ENCODE measurements at places on chromosomes 3 and 15.
A peak's percentile ranks its signal among the peaks of the same experiment; 100 is the strongest.

GRCh38 chr15:93168910-93169309, 79.9 kb upstream of the RGMA start:
- no peak for DNase-seq

DNA sequence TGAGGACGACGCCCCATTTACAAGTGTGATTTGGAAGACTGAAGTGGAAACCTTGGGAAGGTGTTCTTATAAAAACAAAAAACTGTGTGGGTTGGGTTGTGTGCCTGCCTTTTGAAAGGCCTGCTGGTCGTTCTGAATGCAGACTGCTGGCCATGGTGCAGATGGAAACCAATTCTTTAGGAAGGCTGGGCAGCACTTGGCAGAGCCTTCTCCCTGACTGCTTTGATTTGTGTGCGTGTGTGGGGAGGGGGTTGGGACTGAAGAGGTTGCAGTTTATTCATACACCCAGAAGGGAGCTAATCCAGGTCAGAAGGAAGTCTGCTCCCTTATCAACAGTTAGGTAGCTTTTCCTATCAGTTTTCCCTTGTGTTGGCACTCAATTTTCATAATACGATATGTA, 288.7 kb downstream of the SOX2 start:
- DNase-seq, result no peak

GRCh38 chr3:23656199-23656598, 149.6 kb upstream of the UBE2E1 start:
- no peak for DNase-seq

DNA sequence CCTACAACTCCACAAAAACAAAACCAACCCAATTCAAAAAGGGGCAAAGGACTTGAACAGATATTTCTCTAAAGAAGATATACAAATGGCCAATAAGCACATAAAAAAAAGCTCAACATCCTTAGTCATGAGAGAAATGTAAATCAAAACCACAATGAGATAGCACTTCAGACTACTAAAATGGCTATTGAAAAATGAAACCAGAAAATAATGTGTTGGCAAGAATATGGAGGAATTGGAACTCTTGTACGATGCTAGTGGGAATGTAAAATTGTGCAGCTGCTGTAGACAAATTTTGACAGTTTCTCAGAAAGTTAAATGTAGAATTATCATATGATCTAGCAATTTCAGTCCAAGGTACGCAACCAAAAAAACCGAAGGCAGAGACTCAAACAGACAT, 29.0 kb downstream of the KY start:
- no peak for DNase-seq

DNA sequence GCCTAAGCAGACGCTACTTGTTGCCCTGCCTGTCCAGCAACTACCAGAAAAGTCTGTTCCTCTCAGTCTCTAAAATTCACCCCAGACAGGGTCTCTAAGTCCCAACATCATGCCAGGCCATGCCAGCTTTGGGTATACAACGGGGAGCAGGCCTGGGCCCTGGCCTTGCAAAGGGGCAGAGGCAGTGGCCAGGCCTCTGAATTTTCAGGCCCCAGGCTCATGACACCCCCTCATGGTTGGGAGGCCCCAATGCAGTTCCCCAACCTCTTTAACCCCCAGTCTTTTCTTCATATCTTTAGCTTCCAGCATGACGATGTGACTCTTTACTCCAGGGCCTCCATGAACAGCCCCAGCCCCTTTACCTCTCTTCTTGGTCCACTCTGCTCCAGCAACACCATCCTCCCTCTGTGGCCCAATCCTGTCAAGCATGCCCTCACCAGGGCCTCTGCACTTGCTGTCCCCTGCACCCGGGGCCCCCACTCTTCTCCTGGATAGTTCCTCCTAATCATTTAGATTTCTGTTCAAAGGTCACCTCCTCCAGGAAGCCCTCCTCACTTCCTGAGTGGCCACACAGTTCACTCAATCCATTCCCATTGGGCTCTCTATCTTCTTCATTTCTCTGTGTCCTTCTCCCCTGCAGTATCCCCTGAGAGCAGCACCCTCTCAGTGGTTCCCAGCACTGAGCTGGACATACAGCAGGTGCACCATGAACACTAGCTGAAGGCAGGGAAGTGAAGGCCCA, 4.8 kb downstream of the IQSEC1 start:
- no peak for DNase-seq

- peak; percentile 69 for DNase-seq
These were observed 126.4 kb downstream of the GREM1 start for GRCh38 chr15:32844118-32844711.

GRCh38 chr3:160842021-160843005, 86.3 kb downstream of the PPM1L start:
- DNase-seq, result no peak

- DNase-seq, result no peak
These were observed 74.8 kb upstream of the PRR23C start for GRCh38 chr3:139119331-139120025.

- no peak for DNase-seq
These were observed 53.2 kb upstream of the BOC start for GRCh38 chr3:113158171-113158570.

GRCh38 chr3:155673421-155673820, 71.5 kb downstream of the PLCH1 start:
- no peak for DNase-seq

GRCh38 chr15:74844319-74845207, 1.6 kb upstream of the ULK3 start:
- no peak for DNase-seq

GRCh38 chr3:28267984-28268849, 26.8 kb downstream of the CMC1 start:
- DNase-seq, result peak; percentile 22

GRCh38 chr3:76646921-76647562, 392.9 kb upstream of the ROBO2 start:
- DNase-seq, result no peak

GRCh38 chr3:48215876-48216275, 7.4 kb upstream of the CAMP start:
- no peak for DNase-seq

DNA sequence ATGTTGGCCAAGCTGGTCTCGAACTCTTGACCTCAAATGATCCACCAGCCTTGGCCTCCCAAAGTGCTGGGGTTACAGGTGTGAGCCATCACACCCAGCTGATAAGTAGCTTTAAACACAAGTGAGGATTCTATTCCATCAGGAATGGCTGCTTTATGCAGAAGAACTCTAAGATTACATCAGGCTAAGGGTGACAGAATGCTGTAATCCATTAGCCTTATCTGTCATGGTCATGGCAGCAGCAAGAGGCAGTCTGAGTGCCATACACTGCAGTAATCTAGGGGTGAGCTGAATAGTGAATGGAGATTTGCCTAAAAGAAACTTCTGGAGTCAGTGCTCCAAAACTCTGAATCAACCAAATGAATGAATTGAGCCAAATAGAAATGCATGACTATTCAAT, 39.6 kb downstream of the LIPC start:
- no peak for DNase-seq

- DNase-seq, result no peak
These were observed 200.5 kb downstream of the PTPRG start for GRCh38 chr3:61761694-61762430.

DNA sequence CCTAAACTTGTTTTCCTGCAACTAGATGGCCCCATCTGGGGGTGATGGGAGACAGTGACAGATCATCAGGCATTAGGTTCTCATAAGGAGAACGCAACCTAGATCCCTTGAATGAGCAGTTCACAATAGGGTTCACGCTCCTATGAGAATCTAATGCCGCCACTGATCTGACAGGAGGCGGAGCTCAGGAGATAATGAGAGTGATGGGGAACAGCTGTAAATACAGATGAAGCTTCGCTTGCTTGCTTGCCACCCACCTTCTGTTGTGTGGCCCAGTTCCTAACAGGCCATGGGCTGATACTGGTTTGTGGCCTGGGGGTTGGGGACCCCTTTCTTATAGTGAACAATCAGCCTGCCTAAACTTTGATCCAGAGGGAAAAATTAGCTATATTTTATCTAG, 15.2 kb upstream of the C3orf49 start:
- no peak for DNase-seq

DNA sequence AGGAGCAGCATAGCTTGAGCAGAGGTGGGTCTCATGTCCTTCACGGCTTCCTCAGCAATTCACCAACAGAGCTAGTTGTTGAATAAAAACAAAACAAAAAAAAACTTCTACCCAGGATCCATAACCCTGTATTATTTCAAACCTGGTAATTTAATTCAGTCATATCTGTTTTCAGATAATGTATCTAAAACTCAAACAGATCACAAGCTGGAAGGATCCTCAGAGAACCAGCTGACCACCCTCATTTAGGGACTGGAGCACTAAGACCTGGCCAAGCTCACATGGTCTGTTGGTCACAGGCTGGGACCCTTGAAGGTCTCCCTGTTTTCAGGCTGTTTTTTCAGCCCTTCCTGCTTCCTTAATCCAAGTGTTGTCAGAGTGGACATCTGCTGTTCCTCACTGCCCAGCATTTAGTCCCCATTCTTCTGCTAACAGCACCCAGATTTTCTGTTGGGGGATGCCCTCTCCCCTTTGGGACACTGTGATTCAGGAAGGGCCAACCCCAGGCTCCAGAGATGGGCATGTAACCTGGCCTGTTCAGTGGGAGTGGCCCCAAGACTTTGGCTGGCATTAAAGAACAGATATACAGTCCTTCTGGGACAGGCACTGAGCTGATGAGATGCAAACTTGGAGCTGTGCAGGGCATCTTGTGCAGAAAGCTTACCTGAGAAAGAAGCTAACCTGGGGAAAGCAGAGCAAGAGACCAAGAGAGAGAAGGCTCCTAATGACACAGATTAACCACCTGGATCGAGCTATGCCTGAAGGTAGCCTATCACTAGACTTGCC, 78.8 kb upstream of the SPATA12 start:
- no peak for DNase-seq

- peak; percentile 23 for DNase-seq
These were observed 13.3 kb upstream of the KIF23 start for GRCh38 chr15:69400850-69401249.

DNA sequence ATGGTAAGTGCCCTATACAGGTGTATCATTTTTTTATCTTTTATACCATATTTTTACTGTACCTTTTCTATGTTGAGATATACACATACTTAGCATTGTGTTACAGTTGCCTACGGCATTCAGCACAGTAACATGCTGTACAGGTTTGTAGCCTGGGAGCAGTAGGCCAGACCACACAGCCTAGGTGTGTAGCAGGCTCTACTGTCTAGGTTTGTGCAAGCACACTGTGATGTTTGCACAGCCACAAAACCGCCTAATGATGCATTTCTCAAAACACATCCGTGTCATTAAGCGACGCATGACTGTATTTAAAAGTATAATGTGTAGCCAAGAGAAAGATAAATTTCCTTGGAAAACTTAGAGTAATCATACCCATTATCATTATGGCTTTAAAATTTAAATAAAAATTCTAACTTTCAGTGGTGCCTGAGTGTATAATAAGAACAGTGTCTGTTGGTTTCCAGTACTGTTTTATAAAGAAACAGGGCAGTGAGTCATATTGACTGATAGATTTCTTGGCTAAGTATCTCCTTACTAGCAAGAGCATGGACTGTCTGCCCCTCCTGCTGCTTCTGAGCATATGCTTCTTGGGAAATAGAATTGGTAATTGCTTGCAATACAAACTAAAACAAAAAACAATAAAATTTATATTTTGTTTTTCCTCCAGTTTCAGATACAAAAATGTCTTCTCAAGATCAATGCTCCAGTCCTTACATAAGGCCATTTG, 18.3 kb downstream of the CALML4 start:
- DNase-seq, result peak; percentile 19

GRCh38 chr3:126540342-126540849, 16.4 kb downstream of the CHST13 start:
- peak; percentile 91 for DNase-seq

- peak; percentile 85 for DNase-seq
These were observed 33.3 kb downstream of the CA12 start for GRCh38 chr15:63348392-63348791.

DNA sequence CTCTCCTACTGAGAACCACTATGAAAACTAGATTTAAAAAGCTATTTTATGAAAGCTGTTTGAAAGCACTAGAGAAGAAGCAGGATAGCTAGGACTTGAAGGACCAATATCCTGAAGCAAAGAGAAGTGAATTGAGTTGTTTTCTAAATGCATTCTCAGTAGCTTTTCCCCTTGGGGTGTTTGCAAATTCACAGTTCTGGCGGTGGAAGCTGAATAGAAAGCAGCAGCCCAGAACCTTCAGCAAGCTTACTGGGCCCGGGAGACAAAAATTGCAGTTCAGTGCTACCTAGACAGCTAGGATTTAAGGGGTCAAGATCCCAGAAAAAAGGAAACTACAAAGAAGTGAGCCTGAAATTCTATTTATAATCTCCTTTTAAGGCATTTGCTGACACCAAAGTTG, 31.3 kb upstream of the ANP32A start:
- DNase-seq, result no peak

DNA sequence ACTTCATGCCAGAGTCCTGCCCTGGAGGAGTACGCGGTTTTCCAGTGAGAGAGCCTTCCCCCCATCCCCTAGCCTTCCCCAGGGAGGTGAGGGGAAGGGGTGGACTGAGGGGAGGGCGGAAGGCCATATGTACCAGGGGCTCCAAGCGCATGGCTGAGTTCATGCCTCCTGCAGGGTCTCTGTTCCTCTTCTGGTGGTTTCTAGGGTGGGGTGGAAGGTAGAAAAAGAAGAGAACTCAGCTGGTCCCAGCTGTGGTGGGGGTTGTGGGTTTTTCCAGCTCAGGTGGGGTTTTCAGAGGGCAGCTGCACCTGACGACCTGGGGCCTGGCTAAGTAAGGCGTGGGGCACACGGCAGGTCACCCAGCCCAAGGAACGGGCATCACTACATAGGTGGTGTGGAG, 10.7 kb upstream of the IQSEC1 start:
- DNase-seq, result no peak

DNA sequence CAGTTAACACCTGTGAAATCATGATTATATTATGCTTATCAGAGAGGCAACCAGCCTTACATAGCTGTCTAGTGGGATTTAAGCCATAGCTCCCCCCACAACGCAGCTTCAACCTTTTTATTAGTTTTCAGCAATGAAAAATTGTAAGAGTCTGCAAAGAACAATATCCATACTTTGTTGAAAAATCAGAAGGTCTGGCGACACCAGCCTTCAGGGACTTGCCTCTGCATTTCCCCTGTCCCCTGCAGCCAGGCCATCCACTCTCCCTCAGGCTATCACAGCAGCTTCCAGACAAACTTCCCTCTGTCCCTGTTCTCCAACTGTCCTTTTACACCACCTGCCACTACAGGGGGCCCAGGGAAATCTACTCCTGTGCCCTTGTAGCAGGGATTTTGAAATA, 59.9 kb downstream of the SSUH2 start:
- DNase-seq, result no peak

Data from PC-3 (cell line).